Activated naive CD4-positive, alpha-beta T cell treated with anti-CD3 and anti-CD28 coated beads, Interleukin-2, amount 50 U/mL, for 72 hours (primary cell): ENCODE measurements at places on chromosomes 12 and 14. TPM values are rescaled to one million over a fixed set of nuclear protein-coding genes. Genes with fewer than 3 reads are reported as not detected.

- no peak for DNase-seq
Measured at GRCh38 chr14:61864329-61864898, 102.2 kb downstream of the SNAPC1 start.

C1S gene
- total RNA-seq = 4.8 TPM

GNB3 gene
- total RNA-seq = 0.25 TPM

METAP2 gene
- 70.7 TPM for total RNA-seq

DNA sequence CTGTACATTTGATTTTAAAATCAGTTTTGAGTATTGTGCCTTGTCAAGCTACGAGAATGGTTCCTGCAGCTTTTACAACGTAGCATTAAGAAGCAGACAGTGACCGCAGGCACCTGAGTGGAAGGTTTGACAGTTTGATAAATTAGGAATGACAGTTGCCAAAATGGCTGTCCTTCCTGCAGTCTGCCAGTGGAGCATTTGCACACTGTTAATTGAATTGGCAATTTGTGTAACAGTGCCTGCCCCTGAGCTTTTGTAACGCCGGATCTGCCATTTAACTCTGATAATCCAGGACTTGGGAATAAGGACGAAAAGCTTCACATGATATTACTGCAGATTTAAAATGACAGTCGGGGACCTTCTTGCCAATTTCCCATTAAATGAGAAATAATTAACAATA, 385.3 kb downstream of the NPAS3 start:
- no peak for DNase-seq

SLC10A1 gene
- not detected for total RNA-seq

DNA sequence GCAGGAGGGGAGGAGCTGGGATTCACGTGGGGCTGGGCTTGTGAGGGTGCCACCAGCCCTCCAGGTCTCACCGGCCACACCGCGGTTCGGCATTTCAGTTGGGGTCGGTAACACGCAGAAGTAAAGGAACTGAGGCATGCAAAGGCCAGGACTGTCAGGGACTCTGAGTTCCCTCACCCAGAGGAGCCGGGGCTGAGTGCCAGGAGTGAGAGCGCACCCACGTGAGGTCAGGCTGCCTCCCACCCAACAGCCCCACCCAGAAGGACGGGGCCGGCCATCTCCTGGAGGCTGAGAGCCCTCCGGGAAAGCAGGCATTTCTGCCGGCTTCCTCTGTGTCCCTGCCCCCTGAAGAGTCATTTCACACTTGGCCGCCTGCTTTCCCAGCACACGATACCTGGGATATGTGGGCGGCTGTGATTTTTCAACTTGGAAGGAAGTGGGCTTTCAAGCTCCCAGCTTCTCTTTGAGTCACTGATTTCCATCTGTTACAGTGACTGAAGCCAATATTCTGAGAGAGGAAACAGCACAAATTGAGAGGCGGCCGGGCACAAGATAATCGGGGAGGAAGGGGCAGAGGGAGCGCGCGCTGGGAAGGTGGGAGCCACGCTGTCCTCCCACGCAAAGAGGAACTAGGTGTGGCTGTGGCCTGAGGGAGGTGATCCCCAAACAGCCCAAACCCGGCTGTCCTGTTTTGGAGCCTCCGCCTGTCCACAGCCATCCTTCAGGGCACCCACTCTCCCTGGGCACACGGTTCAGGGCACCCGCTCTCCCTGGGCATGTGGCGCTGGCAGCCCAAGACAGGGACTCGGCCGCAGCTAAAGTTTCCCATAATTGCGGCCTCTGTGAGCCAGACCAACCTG, 19.0 kb downstream of the GALNT9 start:
- no peak for DNase-seq

DNA sequence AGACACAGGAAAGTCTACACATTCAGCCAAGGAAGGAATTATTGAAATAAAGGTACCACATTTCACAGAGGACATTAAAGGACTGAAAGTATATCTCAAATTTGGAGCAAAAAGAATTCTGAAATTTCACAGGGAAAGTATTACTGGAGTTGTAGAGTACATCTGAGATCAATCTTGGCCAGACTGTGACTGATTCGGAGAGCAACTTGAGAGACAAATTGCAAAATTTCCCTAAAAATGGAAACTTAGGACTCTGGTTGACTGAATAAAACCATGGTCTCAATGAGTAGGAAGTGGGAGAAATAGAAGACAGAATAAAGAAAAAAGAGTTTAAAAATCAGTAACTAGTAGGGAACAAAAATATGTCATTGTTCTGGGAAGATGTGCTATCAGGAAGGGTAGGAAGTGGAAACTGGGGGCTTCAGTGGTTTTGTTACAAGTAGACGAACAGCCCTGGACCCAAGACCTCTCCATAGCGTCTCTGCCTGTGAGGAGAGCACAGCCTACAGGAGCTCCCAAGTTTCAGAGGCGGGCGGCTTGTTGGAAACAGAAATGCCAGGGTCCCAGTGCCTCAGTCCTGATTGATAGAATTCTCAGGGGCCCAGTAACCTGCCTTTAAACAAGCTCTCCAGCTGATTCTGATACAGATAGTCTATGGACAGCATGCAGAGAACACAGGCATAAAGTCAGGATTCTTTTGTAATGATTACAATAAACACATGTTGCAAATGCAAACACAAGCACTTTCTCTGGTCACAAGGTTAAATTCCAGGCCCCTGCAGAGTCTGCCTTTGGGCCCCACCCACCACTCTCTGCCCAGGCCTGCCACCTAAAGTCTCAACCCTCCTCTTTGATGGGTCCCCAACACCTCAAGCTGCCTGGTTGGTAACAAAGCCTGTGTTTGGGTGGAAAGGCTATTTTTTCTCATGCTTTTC, 63.1 kb downstream of the BBS10 start:
- no peak for DNase-seq

SLC17A8 gene
- total RNA-seq = not detected

DNA sequence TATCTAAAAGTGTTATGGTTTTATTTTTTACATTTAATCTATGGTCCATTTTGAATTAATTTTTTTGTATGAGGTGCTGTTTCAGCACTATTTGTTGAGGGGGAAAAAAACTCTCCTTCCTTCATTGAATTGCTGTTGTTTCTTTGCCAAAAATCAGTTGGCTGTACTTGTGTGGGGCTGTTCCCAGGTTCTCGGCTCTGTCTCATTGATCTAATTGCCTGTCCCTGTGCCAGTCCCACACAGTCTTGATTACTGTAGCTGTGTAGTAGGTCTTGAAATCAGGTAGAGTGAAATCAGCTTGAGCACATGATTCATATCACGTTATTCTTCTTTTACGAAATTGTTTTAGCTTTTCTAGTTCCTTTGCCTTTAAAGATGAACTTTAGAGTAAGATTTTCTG, 109.7 kb downstream of the ADGRD1 start:
- no peak for DNase-seq

P2RX2 gene
- total RNA-seq = not detected

GRCh38 chr12:6582196-6582595, 14.1 kb upstream of the NOP2 start:
- no peak for DNase-seq

DNA sequence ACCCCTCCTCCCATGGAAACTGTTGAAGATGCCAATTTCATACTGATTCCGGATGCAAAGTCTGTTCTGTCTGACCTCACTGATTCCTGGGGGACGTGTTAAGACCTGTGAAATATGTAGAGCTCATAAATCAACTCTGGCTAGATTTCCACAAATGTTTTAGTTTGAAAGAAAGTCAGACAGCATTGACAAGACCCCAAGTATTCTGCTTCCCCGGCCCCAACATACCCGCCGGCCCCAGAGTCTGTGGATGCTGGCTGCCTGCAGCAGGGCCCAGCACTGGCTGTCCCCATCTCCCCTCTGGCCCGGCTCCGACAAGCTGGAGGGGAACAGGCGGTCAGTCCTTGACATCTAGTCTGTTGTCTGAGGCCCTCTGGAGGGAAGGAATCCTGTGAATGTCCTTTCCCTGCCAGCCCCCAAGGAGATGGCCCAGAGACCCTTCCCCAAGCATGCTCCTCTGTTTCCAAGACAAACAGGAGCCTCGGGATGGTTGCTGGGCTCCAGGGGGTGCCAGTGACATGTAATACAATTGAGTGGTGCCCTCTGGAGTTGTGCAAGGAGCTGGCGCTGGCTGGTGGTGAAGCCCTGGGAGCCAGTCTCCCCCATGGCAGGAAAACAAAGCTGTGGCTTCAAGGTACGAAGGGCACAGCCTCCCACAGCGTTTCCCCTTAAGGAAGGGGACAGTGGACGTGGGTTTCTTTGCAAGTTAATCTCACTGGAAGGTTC, 22.3 kb downstream of the FBLN5 start:
- no peak for DNase-seq

GRCh38 chr12:47267571-47267970, 187.8 kb upstream of the AMIGO2 start:
- no peak for DNase-seq

DNA sequence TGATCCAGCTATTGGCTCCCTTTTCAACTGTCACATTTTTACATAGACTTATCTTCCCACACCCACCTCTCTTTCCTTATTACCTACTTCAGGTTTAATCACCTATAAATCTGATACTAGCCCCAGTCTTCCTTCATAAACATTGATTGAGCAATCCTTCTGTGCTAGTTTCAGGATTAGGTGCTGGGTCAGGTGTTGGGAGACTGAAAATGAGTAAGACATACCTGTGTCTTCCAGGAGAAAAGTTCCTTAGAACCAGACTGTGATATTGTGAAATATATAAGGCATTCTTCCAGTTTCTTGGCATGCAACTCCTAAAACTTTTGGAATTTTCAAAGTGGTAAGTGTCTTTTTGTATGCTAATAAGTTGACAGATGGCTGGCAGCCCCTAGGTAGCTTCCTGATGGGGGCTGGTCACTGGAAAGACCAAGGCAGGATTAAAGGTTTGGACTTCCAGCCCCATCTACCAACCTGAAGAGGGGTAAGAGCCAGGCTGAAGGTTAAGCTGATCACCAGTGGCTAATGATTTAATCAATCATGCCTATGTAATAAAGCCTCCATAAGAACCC, 4.6 kb downstream of the ANO6 start:
- DNase-seq = no peak

DNA sequence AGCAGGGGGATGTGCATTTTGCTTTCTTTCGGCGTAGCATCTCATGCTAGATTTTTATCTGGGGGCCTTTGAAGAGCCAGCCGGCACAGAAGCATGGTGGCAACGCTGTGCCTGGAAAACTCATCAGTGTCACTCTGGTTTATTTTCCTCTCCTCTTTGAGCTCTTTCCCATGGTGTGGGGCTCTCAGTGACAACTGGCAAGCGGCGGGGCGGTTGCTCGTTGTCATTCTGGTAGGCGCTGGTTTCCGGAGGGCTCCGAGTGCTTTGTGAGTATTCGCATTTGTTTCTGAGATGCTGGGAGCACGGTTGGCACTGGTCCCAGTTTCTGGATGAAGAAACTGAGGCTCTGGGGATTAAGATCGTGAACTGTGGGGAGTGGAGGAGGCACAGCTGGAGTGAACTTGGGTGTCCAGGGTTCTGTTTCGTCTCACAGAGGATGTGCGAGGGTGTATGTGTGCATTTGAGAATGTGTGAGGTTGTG, 23.3 kb downstream of the TPCN1 start:
- no peak for DNase-seq

DNA sequence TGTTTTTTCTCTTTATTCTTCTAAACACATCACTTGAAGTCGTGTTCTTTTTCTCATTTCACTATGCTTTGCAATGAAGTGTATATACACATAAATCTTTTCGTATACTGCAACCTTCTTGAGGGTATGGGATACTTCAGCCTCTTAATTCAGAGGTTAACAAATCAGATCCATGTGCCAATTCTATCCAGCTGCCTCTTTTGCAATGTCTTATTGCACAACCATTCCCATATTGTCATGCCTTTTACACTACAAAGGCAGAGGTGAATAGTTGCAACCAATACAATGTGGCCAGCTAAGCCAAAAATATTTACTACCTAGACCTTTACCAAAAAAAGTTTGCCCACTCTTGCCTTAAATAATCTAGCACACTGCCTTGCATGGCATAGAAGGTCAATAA, 224.5 kb upstream of the FOXG1 start:
- DNase-seq = no peak

TIMELESS gene
- total RNA-seq = 60.4 TPM

GRCh38 chr12:58470266-58471010, 449.9 kb downstream of the LRIG3 start:
- DNase-seq = no peak

DNA sequence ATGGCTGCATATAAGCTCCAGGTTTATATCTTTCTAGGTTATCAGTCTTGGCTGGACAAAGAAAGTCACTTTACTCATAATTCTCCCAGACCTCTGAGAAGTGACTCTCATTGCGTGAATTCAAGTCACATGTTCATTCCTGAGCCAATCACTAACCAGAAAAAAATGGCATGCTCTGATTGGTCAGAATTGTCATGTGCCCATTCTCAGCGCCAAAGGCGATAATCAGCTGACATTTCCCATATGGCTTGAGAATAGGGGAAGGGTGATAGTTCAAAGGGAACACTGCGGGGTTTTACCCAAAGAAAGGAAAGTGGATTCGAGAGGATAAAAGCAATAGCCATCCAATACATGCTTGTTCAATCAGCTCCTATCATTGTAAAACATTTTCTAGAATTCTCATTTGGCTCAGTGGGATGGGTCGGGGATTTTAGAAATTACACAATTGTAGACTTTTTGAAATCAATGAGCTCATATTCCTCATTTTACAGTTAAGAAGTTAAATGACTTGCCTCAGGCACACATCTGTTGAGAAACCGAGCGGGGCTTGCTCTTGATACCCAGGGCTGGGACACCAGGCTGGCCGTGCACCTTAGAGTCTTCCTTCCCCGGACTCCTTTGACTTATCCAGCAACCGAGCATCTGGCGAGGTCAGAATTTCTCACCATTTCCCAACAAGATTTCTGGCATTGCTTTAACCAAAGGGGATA, 454.0 kb upstream of the TBX3 start:
- DNase-seq = no peak

GRCh38 chr12:58341791-58342190, 400.4 kb downstream of the ATP23 start:
- no peak for DNase-seq

STYK1 gene
- not detected for total RNA-seq

KLHL33 gene
- 0.09 TPM for total RNA-seq

DNA sequence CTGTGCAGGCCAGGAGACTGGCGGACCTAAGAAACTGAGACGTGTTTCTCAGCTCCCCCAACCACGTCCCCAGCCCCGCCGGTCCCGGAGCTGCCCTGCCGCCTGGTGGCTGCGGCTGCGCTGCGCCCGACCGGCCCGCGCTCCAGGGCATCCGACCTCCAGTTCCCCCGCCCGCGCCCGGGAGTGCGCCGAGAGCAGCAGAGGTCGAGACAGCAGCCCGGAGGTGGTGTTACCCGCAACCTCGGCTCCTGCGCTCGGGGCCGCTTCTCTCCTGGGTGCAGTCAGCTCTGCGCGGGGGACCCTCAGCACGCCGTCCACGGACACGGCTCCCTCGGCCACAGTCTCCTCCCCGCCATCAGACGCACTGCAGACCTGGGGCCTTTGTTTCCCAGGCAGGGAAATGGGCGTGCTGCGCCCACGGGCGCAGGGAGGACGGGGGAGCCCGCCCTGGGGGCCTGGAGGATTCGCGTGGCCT, 21.6 kb upstream of the GPR132 start:
- DNase-seq = peak; percentile 93

DNA sequence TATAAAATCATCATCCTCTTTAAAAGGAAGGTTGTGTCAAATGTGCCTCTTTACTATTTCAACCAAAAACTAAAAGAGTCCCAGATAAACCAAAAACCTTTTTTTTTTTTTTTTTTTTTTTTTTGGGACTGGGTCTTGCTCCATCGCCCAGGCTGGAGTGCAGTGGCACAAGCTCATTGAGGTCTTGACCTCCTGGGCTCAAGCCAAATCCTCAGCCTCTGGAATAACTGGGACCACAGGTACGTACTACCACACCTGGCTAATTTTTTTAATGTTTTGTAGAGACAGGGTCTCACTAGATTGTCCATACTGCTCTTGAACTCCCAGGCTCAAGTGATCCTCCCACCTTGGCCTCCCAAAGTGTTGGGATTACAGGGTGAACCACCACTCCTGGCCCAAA, 16.4 kb upstream of the SELPLG start:
- DNase-seq = no peak
